ENCODE measurements at places on chromosomes 16 and 17.

- peak; percentile 81 for DNase-seq
These were observed at the start of gene ADCY9 for GRCh38 chr16:4116325-4117249. ADCY9 (minus strand) TSS chr16:4116442; CDS start chr16:4115442, 1,000 bp downstream.

DNA sequence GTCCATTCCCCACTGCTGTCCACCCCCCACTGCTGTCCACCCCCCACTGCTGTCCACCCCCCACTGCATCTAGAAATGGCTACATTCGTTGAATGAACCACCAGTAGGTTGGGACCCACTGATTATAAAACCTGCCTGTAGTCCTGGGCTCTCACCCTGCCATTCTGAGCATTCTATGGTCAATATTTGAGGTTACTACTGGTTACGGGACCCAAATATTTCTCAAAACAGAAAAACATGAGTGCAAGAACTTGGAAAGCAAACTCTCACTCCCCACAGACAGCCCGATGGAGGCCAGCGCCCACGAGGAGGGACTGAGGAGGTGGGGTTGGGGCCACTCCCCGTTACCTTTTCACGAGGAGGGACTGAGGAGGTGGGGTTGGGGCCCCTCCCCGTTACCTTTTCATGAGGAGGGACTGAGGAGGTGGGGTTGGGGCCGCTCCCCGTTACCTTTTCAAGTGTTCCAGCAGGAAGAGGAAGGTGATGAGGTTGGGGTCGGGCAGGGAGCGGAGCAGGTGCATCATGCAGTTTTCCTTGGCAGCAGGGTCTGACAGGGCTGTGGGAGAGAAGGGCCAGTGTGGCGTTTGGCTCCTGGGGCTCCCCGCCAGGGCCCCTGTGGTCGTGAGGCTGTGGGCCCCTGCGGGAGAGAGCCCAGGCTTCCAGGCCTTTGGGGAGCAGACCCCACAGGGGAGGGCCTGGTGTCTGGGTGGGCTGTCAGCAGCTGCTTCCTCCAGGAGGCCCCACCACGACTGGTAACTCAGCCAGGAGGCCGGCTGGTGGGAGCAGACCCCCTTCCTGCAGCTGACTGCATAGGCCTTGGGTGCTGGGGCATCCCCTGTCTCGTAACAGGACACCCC, 12.5 kb downstream of the TIMM22 start:
- no peak for DNase-seq

DNA sequence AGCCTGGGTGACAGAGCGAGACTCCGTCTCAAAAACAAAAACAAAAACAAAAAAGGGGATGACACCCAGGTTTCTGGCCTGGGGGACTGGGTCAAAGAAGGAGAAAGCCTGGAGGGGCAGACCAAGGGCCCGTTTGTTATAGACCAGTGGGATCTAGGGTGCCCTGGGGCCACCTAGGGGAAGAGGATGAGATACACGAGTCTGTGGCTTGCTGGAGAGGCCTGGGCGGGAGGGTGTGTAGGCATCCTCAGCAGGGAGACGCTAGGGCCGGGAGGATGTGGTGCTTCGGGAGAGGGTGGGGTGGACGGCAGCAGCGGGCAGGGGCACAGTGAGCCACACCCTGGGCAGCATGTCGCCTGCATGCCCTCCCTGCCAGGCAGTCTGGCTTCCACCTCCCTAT, 17.1 kb upstream of the CRK start:
- DNase-seq: peak; percentile 47

DNA sequence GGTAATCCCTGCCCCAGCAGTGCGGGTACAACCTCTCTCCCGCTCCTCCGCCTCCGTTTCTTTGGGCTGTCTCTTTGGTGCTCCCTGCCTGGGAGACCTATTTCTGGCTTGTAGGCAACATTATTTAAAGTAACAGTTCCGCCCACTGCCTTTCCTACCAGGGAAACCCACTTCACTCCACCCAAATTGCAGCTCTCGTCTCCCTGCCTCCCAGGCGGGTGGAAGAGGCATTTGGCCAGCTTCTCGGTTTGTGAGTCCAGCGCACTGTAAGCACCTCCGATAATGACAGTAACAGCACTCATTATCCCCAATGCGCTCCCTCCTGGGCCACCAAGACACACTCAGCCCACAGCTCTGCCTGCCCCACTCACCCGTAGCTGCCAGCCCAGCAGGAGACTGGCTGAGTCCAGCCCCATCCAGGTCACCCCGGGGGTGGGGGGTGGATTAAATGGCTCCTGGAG, 165.1 kb upstream of the CDC42EP4 start:
- DNase-seq: no peak

- no peak for DNase-seq
These were observed 144.1 kb downstream of the CHD9 start for GRCh38 chr16:53198933-53199332.

GRCh38 chr17:31425282-31426040, 34.0 kb downstream of the RAB11FIP4 start:
- DNase-seq: no peak

GRCh38 chr16:17887963-17888362, 417.2 kb upstream of the XYLT1 start:
- DNase-seq: no peak

DNA sequence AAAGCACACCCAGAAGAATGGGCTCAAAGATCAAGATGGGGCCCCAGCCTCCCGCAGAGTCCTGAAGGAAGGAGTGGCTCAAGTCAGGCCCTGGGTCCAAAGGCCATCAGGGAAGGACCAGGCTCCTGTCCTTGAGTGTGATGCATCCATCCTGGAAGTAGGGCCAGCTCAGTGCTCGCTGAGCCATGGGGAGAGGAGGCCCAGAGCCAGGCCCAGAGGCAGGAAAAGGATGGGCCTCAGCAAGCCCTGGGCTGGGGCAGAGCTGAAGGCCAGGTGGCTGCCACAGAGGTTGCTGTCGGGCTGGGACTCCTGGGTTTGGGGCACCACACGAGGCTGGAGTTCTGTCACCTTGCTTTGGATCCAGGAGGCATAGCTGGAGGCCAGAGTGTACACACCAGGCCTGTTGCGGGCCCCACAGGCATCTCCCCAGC, 3.7 kb downstream of the PRSS8 start:
- DNase-seq: no peak

DNA sequence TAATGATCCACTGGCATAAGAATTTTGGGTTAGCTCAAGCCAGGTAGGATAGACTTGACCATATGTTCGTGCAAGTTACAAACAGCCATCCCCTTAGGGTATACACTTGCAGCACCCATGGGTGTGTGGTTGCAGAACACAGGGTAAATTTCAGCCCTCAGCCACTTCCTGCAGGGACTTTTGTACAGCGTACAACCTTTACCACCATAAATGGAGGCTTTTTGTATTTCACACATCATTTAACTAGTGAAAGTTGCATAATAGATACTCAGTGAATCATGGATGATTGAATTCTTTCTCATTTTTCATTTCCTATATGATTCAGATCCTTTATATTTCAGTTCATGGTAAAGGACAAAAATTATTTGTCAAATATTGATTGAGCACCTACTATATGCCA, 473.9 kb downstream of the CDH13 start:
- no peak for DNase-seq

GRCh38 chr16:4053301-4053845, 62.9 kb downstream of the ADCY9 start:
- no peak for DNase-seq

DNA sequence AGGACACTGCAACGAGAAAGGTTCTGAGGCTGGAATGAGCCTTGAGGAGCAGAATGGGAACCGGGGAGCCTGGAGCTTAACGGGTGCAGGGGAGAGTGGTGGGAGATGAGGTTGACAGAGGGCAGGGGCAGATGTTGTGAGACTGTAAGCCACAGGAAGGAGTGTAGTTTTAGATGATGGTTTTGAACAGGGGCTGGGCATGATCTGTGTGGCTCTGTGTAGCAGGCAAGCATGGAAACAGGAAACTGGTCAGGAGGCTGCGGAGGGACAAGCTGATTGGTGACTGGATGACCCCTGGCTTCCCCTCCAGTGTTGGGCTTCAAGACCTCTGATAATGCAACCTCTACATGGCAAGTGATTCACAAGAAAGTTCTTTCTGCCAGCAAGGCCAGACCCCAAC, 1.4 kb upstream of the CNGB1 start:
- DNase-seq: no peak

GRCh38 chr16:70467113-70467512, 12.7 kb downstream of the FCSK start:
- no peak for DNase-seq

DNA sequence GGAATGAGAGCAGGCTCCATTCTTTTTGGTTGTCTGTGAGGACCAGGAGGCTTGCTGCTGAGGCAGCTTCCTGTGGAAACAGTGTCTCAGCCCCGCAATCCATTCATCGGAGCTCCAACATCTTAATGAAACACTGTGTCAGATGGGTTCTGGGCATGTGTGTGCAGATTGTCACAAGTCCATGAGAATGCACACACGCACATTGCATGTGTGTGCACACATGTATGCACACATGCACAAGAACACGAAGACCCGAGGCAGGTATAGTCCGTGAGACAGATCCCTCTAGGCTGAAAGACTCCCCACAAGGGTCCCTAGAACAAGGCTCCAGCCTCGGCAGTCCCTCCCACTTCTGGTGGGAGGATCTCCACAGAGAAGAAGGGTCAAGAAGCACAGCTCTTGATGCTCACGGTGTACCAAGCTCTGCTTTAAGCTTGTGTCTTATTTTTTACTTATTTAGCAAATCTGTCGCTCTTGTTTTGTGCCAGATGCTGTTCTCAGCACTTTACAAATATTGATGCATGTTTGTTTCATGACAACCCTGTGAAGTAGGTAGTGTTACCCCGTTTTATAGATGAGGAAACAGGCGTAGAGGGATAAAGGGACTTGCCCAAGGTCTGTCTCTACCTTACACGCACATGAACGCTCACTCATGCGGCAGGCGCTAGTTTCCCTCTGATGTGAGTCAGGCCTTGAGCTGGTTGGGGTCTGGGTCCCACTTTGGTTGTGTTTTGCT, 213.1 kb downstream of the SEC14L1 start:
- DNase-seq: no peak

- DNase-seq: no peak
These were observed 17.6 kb downstream of the APPBP2 start for GRCh38 chr17:60508384-60508980.

DNA sequence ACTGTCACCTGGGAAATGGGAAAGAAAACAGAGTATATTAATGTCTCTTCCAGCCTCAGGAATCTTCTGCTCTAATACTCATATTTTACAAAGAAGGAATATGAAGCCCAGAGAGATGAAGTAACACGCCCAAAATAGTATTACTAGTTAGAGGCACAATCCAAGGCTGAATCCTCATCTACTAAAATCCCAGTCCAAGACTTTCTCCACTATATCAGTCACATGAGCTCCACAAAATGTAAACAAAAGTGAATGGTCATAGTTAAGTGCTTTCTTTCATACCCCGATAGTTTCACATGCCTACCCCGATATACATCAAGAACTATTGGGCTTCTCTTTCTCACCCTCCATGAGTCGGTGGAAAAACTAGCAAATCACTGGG, 965 bp downstream of the INTS2 start:
- no peak for DNase-seq

- DNase-seq: no peak
These were observed 8.3 kb upstream of the NLRC5 start for GRCh38 chr16:56980792-56981724.

GRCh38 chr17:27396045-27396444, 60.2 kb upstream of the KSR1 start:
- no peak for DNase-seq

- DNase-seq: peak; percentile 81
These were observed 742 bp downstream of the PFN1 start for GRCh38 chr17:4947411-4948165.

- DNase-seq: no peak
These were observed 96.6 kb downstream of the CYB561 start for GRCh38 chr17:63349478-63350000.

DNA sequence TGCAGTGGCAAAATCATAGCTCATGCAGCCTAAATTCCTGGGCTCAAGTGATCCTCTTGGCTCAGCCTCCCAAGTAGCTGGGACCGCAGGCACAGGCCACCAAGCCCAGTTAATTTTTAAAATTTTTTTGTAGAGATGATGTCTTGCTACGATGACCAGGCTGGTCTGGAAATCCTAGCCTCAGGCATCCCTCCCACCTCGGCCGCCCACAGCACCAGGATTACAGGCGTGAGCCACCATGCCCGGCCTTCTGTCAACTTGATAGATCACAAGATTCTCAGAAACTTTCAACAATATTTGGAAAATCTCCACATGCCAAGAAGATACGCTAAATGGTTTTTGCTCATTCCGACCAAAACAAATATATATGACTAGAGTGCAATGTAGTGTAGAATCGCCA, 111.0 kb downstream of the ADCY9 start:
- DNase-seq: no peak

DNA sequence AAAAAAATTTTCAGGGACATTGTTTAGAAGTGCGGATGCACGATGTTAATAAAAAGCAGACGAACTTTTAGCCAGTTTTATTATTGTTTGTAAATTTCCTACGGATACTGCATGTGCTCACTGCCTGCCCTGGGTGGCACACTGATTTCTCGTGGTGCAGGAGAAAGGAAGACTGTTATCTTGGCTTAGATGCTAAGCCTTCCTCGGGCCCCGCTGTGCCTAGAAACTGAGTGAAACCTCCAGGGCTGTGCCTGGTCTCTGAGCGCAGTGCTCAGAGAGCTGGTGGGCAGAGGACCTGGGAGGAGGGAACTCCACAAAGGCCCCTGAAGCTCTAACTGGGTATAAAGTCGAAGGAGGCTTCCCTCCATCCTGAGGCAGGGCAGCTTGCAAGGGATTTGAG, 35.4 kb upstream of the TNRC6C start:
- DNase-seq: no peak

DNA sequence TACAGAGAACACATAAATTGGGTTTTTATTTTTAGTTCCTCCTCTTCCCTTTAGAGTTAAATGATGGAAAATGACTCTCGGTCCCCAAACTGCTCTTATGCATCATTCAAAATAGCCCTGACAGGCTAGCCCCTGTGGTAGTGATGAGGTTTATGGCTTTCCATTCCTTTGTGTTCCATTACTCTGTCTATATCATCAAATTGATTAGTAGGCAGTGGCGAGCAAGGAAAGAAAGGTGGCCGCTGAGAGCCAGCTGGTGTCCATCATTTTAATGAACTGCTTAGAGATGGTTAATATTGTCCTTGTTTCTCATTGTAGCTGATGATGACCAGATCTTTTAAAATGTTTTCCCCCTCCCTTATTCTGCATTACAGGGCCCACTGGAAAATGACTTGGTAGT, 179.5 kb downstream of the PHKB start:
- DNase-seq: no peak

GRCh38 chr17:49390548-49391324, 23.9 kb downstream of the PHB1 start:
- DNase-seq: peak; percentile 35

DNA sequence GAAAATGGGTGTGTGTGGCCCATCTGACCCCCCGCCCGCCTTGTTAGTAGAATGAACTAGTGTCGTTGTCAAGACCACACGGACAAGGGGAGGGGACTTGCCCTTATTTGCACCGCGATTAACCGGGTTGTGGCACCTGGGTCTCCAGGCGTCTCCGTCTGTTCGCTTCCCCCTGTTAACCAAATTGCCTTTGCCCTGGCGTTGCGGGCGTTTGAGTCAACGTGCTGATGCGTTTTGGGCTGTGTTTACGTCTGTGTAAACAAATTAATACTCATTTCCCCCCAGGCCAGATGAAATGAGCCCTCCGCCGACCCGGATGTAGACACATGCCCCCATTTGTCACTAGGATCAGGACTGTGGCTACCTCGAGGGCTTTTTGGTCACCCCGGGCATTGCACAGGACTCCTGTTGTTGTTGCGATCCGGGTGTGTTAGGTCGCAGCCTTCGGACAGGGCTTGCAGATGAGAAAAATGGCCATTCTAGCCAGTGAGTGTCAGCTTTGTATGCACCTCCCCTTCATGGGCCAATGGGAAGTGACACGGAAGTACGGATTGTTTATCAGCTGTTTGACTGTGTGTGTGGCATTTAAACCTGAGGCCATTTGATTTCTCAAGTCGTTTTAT, 906 bp downstream of the RBL2 start:
- DNase-seq: peak; percentile 70
